ENCODE measurements at places on chromosomes 2 and 18.

DNA sequence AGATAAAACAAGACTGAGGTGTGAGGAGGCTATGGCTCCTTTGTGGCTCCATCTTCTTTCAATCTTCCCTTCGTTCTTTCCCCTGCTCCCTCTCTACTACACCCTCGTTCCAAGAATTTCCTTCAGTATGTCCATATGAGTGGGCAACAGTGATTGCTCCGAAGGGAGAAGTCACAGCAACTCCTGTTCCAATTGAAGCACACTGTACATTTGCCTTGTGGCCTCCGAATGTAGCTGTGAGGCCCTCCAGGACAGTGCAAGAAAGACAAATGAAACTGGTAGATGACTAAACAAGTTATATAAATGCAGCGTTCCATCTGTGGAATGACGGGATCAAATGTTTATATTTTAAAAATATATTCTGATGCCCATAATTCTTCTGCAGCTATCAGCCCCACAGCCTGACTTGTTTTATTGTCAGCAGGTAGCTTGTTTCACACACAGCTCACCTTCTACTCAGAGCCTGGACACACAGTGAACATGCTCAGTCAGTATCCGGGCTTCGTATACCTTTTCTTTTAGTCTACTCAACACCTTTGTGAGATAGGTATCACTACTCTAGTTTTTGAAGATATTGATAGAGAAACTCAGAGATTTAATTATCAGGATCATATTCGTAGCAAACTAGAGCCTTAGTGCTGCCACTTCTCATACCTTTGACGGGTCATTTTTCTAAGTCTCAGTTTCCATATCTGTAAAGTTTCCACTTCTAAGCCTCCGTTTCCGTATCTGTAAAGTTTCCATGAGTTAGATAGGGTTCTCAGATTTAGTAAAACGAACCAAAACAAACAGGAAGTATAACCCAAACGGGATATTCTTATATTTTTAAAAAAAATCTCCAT, 216.7 kb upstream of the STON1 start:
- no peak for DNase-seq

DNA sequence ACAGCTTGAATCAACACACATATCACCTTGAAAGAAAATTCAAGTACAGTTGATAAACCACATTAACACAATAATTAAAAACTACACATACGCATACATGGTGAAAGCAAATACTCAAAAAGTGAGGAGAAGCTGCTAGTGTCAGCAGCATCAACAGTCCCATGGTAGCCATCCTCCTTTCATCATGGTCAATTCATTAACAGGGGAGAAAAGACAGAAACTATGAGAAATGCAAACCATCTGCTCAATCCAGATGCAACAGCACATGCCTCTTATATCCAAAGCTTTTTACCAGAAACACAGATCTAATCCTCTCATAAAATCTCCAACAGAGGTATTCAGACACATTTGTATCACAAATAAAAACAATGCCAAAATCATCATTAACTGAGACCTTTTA, 81.9 kb upstream of the CHRNA1 start:
- DNase-seq: no peak

DNA sequence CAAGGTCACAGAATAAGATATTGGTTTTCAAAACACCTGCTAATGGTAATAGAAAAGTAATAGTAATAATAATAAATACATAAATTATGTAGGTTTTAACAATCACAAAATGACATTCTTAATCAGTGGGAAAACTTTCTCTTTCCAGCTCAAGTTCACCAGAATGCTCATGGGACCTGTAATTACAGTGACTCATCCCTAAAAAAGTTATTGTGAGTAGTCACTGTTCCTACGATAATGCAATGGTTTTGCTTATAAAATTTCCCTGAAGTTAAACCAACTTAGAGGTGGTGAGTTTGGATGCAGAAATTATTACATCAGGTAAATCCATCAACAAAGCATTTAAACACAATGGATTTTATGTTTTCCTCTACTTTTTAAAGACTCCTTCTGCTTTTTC, 502.3 kb downstream of the PID1 start:
- no peak for DNase-seq

GRCh38 chr18:3177902-3178687, 41.7 kb downstream of the MYOM1 start:
- no peak for DNase-seq

GRCh38 chr2:231397011-231397927, 1.8 kb downstream of the B3GNT7 start:
- DNase-seq: no peak

- DNase-seq: peak; percentile 70
Observed at GRCh38 chr2:216694082-216694825, 1.1 kb downstream of the IGFBP5 start.

- no peak for DNase-seq
Observed at GRCh38 chr2:174621323-174621722, 23.7 kb upstream of the WIPF1 start.

GRCh38 chr2:232927793-232928550, 57.9 kb downstream of the SNORC start:
- DNase-seq: peak; percentile 10

DNA sequence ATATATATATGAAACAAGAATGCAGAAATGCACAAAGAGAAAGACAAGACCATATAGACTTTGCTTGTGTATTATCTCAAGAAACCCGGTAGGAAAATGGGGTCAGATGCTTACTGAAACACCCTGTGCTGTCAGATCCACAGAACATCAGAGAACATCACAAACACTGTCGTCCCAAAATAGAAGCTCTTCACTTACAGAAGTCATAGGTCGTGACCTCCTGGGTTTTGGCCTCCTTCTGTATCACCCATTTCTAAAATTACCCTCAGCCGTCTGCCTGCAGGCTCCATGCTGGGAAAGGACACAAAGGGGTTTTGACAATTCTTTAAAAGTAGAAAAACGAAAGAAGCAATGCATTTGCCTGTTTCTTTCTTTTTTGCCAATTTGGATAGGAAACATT, 137.9 kb downstream of the PAX3 start:
- no peak for DNase-seq

DNA sequence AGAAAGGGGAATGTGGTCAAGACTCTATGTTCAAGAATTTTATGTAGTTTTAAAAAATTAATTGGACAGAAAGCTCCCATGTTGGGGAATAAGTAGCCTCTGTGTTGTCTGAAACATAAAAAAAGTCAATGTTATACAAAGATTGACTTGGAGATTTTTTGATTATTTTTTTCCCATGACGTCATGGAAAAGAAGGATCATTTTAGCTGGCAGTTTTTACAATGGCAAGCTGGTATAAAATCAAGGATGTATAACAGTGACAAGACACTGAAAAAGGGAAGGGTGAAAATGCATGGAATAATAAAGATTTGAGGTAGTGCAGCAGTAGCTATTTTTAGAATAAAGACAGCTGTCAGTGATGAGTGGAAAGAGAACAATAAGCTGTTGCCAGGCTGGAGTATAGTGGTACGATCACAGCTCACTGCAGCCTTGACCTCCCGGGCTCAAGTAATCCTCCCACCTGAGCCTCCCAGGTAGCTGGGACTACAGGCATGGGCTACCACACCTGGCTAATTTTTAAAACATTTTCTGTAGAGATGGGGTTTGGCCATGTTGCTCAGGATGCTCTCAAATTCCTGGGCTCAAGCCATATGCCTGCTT, 9.2 kb downstream of the SLC39A10 start:
- no peak for DNase-seq

DNA sequence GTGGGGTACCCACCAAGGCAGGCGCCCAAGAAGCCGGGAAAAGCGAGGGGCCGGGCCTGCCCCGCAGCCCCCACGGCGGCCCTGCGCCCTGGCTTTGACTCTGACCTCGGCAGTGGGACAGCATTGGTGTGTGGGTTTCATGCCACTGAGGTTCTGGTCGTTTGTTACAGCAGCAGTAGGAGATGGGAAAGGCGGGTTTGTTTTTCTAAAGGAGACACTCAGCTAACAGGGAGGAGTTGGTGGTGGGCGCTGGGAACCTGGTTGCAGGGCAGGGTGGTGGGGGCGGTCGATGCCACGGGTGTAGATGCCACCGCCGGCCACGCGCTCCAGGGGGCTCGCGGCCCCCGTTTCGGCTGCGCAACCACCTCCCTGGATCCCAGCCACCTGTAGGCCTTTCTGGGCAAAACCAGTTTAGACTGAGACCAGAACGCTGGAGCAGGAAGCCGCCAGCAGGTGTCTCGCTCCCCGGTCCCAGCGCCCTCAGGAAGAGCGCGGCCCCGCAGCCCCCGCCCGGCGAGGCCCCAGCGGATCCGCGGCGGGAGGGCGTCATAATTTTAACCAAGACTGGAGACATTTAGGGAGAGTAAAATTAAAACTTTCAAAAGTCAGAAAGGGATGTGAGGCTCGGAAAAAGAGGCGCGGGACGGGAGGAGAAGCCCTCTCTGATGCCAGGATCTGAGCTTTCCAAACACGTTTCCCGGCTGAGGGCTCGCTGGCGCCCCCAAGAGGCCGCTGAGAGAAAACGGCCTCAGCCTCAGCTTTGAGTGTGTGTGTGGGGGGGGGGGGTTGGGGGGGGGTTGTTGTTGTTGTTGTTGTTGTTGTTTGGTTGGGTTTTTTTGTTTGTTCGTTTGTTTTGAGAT, 17.4 kb downstream of the CIDEA start:
- DNase-seq: peak; percentile 75

DNA sequence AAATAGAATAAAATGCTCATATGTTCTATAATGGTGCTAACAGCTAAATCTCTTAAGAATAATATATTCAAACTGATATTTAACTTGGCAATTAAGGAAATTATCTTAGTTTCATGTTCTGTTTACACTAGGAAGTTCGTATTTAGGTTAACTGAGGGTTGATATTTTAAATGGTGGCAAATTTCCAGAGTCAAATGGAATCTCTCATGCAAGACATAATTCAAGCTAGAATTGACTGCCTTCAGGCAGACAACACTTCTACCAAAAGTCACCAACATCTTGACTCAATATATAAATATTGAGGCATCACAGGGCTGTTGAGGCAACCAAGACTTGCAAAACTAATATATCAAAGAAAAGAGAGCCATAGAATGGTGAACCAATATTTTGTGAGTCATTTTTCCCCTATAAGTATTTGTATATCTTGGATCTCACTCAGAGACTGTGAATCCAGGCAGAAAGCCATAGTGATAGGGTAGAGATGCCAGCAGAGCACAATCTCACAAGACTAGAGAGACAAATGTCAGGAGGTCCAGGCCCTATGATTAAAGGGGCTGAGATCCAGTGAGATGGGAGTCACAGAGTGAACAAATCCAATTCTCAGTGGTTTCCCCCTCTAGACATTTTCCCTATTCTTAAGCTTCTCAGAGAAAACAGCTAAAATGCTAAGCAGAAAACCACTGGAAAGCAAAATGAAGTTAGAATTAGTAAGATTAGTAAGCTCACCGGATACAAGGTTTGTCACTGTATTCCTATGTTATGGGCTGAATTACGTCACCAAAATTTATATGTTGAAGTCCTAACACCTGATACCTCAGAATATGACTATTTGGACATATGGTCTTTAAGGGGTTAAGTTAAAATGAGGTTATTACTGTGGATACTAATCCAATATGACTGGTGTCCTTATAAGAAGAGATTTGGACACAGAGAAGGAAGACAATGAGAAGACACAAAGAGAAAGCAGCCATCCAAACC, 358.2 kb upstream of the UBE2E3 start:
- DNase-seq: no peak

GRCh38 chr2:55922291-55922907, 1.2 kb downstream of the EFEMP1 start:
- no peak for DNase-seq

GRCh38 chr2:144890828-144891227, 370.9 kb upstream of the ZEB2 start:
- DNase-seq: peak; percentile 19

DNA sequence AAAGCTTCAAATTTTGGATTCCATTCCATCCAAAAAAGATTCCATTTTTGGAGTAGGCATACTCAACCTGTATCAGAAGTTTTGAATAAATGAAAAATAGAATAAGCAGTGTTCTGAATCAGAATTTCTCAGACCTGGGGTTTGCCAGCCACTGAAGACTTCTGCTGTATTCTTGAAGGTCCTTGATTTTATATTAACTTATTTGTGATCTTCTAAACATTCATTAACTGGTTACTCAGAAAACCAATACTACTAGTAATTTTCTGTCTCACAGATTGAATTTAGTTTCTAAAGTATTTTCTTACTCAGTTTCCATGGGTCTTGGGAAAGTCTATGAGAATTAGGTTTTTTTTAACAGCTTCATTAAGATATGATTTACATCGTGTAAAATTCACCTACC, 60.9 kb downstream of the RIF1 start:
- no peak for DNase-seq

DNA sequence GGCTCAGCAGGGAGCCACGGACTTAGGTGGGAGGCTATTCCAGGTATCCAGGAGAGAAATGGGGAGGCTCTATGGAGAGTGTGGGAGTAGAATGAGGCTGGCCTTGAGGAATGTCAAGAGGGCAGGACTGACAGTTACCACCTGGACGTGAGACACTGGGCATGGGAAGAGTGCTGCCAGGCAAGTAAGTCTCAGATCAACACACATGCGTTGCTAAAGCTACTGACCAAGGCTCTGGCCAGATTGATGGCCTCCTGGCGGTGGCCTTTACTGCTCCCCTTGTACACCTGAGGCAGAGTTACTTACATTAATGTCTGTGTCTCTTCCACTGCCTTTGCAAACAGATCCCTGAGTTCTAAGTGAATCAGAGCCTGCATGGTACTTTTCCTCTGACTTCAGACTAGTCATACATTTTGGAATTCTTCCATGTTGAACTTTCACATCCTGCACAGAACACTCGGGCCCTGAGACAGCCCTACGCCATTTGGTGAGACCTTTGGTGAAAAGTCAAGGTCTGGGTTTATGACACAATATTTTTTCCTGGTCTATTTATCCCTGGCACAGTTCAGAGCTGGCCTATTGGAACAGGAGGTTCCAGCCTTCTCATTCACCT, 398.8 kb upstream of the TRIB2 start:
- DNase-seq: no peak

DNA sequence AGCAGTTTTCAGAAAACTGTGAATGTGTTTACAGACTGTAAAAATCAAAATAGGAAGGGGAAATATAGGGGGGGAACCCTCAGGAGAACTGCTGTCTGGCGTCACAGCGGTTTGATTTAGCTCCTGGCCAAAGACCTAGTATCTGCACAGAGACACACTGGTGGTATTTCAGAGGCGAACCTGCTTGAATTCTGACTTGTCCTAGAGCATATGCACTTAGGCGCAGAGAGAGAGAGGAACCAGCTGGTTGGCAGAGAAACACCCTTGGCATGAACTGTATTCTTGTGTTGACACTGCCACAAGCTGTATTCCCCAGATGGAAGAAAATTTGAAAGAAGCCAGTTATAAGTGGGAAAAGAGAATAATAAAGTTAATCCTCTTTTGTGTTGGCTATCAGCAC, 506.5 kb upstream of the NRP2 start:
- DNase-seq: no peak

DNA sequence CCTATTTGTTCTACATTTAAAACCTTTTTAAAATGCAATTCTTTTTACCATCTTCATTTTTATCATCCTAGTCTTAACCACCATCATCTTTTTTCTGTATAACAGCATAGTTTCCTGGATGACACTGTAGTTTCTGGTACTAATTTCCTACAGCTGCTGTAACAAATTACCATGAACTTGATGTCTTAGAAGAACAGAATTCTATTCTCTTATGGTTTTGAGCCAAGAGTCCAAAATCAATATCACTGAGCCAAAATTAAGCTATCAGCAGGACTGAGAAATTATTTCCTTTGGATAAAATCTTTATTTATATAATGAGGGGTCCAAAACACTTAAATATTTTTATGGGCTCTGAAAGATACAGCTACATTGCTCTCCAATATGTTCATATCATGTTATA, 539.3 kb downstream of the METTL4 start:
- no peak for DNase-seq

- DNase-seq: no peak
Observed at GRCh38 chr2:134117676-134118075, 136.2 kb upstream of the MGAT5 start.

Data from NCI-H748 treated with DMSO at 0.1 percent for 48 hours (cell line).